Epithelial cell of proximal tubule (primary cell): ENCODE measurements at places on chromosomes 2 and 18. TPM values are rescaled to one million over a fixed set of nuclear protein-coding genes. Genes with fewer than 3 reads are reported as not detected.

Gene ANO7
- total RNA-seq = 1.2 and 2.8 TPM in 2 replicates

Gene ST8SIA5
- total RNA-seq = not detected in 2 replicates

Gene INPP4A
- 12.2 and 15.1 TPM in 2 replicates for total RNA-seq

Gene IL36A
- not detected in 2 replicates for total RNA-seq

Gene POTEF
- not detected in 2 replicates for total RNA-seq

- no peak for DNase-seq
Observed at GRCh38 chr2:181318504-181319280, 138.5 kb upstream of the ITGA4 start.

- no peak for DNase-seq
Observed at GRCh38 chr2:56184500-56185011, 766 bp downstream of the CCDC85A start.

GRCh38 chr18:38174594-38174993 is 609.0 kb upstream of the CELF4 start:
- no peak for DNase-seq

DNA sequence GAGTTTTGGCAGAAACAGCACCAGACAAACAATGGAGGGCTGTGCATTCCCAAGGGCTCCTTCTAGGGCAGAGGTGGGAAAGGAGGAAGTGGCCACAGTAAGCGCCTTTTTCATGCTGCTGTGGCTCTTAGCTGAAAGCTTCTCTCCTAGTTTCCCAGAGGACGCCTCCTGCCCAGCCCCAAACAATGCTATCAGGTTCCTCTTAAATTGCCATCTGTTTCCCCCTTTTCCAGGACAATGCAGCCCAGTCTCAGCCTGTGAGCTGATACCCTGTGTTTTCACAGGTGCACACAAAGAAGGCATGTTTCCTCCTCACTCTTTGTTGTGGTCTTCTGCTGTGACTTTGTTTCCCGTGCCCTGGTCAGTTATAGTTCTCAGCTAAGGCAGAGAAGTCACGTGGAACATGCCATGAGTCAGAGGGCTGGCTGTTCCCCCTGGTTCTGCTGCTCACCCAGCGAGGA is 5.4 kb upstream of the FAM124B start:
- DNase-seq = no peak

DNA sequence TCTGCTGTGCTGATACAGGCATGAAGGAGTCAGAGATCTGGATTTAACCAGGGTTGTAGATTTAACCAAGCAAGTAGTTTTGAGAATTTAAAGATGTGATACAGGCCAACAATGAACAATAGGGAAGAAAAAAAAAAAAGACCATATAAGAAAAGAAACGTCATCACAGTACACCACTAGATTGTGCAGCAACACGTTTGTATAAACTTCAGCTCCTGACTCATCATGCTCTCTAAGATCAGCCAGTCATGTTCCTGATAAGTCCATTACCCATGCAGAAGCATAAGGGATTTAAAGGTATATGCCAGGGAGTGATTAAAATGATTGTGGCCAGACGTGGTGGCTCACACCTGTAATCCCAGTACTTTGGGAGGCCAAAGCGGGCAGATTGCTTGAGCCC is 22.3 kb upstream of the ERICH2 start:
- DNase-seq = no peak
